ENCODE measurements at places on chromosomes 4 and X.

- DNase-seq, result peak; percentile 57
These were observed 78.7 kb downstream of the RBM47 start for GRCh38 chr4:40550948-40551462.

GRCh38 chrX:38982370-38982769 is 181.1 kb downstream of the MID1IP1 start:
- DNase-seq, result no peak

GRCh38 chr4:40462326-40462725 is 127.2 kb downstream of the CHRNA9 start:
- no peak for DNase-seq

DNA sequence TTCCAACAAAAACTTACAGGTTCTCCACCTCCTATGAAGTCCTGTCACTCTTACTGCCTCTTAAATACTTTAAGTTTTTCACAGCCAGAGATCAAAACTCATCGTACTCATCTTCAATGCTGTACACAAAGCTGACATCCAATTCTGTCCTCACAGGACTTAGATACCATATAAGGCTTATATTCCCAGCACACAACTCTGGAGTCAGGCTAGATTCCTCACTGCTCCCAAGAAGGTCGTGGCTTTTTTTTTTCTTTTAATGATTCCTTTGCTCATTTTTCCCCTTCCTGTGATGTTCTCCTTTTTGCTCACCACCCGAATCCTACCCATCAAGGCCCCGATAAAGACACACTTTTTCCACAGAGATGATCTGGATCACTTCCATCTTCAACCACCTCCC is 914 bp downstream of the TRAPPC2 start:
- no peak for DNase-seq

- DNase-seq, result no peak
These were observed 221.3 kb downstream of the PPP3CA start for GRCh38 chr4:101126059-101126458.
